ENCODE measurements at places on chromosomes 11 and 22.

DNA sequence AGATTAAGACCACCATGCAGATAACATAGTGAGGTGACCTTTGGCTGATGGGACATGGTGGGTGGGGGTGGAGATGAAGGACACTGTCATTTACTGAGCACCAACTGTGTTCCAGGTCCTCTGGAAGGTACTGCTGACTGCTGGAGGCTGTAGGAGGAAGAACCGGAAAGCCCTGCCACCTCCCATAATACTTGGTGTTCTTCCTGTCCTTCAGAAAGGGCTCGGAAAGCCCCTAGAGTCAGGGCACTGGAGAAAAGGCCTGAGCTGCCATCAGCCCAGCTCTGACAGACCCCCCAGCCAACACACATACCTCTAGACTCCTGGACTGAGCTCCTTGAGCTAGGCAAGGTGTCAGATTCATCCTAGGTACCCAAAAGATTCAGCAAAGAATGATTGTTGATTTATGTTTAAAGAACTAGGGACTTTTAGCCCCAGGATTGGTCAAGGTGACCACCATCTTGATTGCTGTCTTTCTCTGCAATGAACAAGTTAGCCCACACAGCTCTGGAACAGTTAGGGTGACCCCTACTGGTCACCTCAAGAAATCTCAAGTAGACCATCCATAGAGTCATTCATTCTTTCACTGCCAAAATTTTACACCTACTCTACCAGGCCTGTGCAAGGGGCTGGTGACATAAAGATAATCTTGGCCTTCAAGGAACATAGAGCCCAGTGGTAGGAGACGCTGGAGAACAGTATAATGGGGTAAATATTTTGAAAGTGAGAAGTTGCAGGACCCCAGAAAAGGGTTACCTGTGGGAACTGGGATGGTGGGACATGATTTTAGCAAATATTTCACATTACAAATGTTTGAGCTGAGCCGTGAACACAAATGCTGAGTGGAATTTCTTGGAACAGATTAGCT is 39.4 kb downstream of the IRAG1 start:
- no peak for DNase-seq

GRCh38 chr11:11071486-11071885 is 213.6 kb upstream of the ZBED5 start:
- DNase-seq: no peak

DNA sequence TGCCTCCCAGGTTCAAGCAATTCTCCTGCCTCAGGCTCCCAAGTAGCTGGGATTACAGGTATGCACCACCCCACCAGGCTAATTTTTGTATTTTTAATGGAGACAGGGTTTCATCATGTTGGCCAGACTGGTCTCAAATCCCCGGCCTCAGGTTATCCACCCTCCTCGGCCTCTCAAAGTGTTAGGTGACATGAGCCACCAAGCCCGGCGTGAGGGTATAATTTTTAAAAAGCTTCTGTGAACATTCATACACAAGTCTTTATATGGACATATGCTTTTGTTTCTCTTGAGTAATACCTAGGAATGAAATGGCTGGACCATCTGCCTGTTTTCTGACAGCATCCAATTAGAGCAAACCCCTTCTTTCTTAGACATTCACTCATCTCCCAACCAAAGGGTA is 14.3 kb upstream of the NAALAD2 start:
- DNase-seq: no peak

DNA sequence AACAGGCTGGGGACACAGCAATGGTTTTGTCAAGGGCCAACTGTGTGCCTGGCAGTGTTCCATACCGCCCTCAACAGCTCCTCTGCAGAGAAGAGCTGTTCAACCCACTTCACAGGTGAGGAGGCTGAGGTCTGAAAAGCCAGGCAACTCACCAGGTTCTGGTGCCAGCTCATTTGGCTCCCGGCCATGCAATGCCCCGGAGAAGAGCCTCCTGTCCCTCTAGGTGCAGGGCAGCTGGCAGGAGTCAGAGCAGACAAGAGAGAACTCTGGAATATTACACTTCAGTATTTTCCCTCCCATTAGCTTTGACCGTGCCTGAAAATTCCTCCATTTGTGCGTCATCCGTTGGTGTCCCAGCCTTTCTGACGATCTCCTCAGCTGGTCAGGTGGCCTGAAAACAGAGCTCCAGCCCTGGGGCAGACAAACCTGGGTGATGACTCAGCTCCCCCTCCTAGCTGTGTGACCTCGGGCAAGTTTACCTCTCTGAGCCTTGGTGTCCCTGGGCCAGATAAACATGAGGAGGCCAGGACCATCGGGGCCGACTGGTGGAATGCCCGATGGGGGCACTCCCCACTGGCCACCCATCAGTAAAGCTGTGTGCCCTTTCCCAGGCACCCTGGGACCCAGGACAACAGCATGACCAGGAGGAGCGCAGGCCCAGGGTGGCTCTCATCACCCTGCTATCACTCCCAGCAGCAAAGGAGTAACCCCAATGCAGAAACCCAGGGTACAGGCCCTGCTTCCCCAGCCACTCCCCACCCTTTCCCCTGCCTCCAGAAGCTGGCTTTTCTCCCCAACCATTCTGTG is 9.6 kb upstream of the C1QTNF6 start:
- no peak for DNase-seq
